ENCODE measurements at places on chromosomes 11 and 22.

- peaks cover 2% of the 10 kb centered on the region for H3K27me3 ChIP-seq
- no peak overlapping the region for H3K4me3 ChIP-seq
- no peaks in the 10 kb centered on the region for H3K36me3 ChIP-seq
Measured at GRCh38 chr11:112579282-112579681, 318.6 kb upstream of the PLET1 start.

- H3K4me1 ChIP-seq: no peaks in the 10 kb centered on the region
- H3K4me3 ChIP-seq: no peak within 1 kb of the TSS
- H3K27ac ChIP-seq: no peak within 1 kb of the TSS
- H3K27me3 ChIP-seq: no peaks in the 10 kb centered on the region
Measured at GRCh38 chr11:69481393-69481844, at the start of gene LINC01488. Gene LINC01488, plus strand, starts transcription at chr11:69481663.

- H3K36me3 ChIP-seq: no peaks in the 10 kb centered on the region
- H3K27me3 ChIP-seq: no peaks in the 10 kb centered on the region
- no peak overlapping the region for H3K4me3 ChIP-seq
- H3K27ac ChIP-seq: no peak overlapping the region
- peaks cover 19% of the 10 kb centered on the region for H3K4me1 ChIP-seq
Measured at GRCh38 chr11:73531386-73531785, 66.5 kb downstream of the FAM168A start.

DNA sequence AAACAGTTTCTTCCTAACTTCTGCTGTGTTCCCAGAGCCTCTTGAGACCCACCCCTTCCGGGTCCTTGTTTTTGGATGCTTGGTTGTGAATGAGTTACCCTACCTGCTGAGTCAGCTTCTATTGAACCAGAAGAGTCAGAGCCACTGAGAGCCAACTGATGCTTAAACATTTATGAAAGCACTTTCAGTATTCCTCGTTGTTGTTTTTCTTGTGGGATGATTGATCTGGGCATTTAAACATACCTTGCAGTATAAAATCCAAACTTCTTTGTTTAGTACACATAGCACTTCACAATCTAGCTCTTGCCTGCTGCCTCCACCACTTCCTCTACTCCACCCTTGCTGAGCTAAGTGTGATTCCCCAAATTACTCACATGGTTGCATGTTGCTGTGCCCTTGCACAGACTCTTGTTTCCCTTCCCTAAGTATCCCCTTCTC, 5.5 kb downstream of the PRSS23 start:
- H3K4me3 ChIP-seq: no peak overlapping the region
- peak; percentile 76 for DNase-seq
- no peaks in the 10 kb centered on the region for H3K36me3 ChIP-seq
- peaks cover 54% of the 10 kb centered on the region for H3K4me1 ChIP-seq
- H3K27ac ChIP-seq: peak overlapping the region; percentile 52
- H3K27me3 ChIP-seq: peaks cover 41% of the 10 kb centered on the region

GRCh38 chr11:106619320-106619990, 398.8 kb downstream of the GUCY1A2 start:
- no peaks in the 10 kb centered on the region for H3K4me1 ChIP-seq
- H3K4me3 ChIP-seq: no peak overlapping the region
- no peaks in the 10 kb centered on the region for H3K36me3 ChIP-seq
- H3K27ac ChIP-seq: no peak overlapping the region
- no peak for DNase-seq

DNA sequence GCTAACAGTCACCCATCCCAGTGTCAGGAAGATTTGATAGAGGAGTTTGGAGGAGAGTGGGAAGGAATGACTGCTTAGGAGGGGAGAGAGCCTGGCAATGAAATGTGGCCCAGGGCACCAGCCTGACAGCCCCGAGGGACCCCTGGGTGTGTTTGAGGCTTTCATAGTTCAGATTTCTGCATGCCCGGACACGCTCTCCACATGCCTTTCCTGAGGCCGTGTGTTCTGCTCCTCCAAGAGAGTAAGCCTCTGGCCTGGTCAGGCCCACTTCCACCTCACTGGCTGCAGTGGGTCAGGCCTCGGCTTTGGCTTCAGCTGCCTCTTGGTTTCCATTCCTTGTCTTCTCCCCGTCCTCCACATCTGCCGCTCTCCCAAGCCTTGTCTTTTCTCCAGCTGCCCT, 78.4 kb downstream of the C22orf31 start:
- no peak for DNase-seq
- H3K27ac ChIP-seq: no peak overlapping the region
- H3K36me3 ChIP-seq: no peaks in the 10 kb centered on the region
- peaks cover 12% of the 10 kb centered on the region for H3K27me3 ChIP-seq
